ENCODE measurements at places on chromosomes 2 and 18. TPM values are rescaled to one million over a fixed set of nuclear protein-coding genes. Genes with fewer than 3 reads are reported as not detected.

AKAIN1 gene
- not detected for total RNA-seq

ALKAL2 gene
- not detected for total RNA-seq

DYNAP gene
- total RNA-seq, result not detected

M1AP gene
- not detected for total RNA-seq

SNTG2 gene
- 0.52 TPM for total RNA-seq

USP34 gene
- total RNA-seq, result 72.1 TPM

ABCB11 gene
- not detected for total RNA-seq

GKN2 gene
- total RNA-seq, result not detected

SGPP2 gene
- 5.6 TPM for total RNA-seq

SPP2 gene
- total RNA-seq, result not detected

CD8B2 gene
- total RNA-seq, result 4.2 TPM

All from activated CD8-positive, alpha-beta memory T cell treated with anti-CD3 and anti-CD28 coated beads for 36 hours (primary cell).